Activated naive CD4-positive, alpha-beta T cell treated with anti-CD3 and anti-CD28 coated beads for 36 hours (primary cell): ENCODE measurements at places on chromosomes 5 and 9. TPM values are rescaled to one million over a fixed set of nuclear protein-coding genes. Genes with fewer than 3 reads are reported as not detected.

DNA sequence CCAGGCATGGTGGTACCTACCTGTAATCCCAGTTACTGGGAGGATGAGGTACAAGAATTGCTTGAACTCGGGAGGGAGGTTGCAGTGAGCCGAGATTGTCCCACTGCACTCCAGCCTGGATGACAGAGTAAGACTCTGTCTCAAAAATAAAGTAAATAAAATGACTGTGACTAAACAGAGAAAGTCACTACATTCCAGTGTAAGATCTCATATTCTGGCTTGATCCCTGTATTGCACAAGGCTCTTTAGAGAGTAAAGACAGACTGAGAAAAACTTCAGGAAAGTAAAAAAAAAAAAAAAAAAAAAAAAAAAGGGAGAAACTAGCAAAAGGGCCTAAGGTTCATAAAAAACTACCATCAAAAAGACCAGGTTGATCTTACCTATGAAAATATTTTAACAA, 106.6 kb upstream of the PJA2 start:
- H3K27me3 ChIP-seq = no peaks in the 10 kb centered on the region
- H3K4me3 ChIP-seq = no peak overlapping the region
- no peak for DNase-seq
- H3K27ac ChIP-seq = no peak overlapping the region
- H3K36me3 ChIP-seq = no peaks in the 10 kb centered on the region

DNA sequence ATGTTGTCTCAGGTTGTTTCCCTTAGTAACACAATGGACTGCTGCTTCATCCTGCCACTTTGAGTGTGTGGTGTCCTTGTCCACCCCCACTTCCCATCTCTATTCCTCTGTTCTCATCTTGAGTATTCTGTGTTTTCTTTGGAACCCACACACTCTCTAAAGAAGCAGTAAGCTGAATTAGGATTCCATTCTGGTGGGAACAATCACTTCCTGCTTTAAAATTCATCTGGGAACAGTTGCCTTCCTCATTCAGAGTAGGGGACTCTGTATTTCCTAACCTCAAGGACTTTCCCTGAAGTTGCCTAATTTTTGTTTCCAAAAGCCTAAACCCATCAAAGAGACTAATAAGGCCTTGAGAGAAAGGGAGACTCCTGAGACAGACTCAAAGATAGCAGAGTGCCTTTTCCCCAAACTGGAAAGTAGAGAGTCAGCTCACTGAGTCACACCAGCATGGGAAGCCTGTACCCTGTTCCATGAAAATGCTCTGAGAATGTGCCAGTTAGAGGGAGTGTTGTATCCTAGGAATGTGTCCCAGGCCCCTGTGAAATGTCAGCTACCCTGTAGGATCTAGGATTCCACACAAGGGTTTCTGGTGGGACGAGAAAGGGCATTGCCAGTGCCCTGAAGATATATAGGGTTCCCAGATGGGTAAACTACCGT, 63.6 kb downstream of the CCDC192 start:
- DNase-seq = no peak
- H3K27ac ChIP-seq = no peak overlapping the region
- no peak overlapping the region for H3K4me3 ChIP-seq
- no peaks in the 10 kb centered on the region for H3K36me3 ChIP-seq
- no peaks in the 10 kb centered on the region for H3K4me1 ChIP-seq

- H3K4me3 ChIP-seq = no peak overlapping the region
- H3K4me1 ChIP-seq = no peaks in the 10 kb centered on the region
- H3K27ac ChIP-seq = no peak overlapping the region
- no peak for DNase-seq
- H3K27me3 ChIP-seq = no peaks in the 10 kb centered on the region
- no peaks in the 10 kb centered on the region for H3K36me3 ChIP-seq
Measured at GRCh38 chr5:114038756-114039155, 323.1 kb upstream of the KCNN2 start.

- peaks cover 13% of the 10 kb centered on the region for H3K27me3 ChIP-seq
- H3K4me1 ChIP-seq = no peaks in the 10 kb centered on the region
- H3K27ac ChIP-seq = no peak overlapping the region
Measured at GRCh38 chr5:57753446-57753845, 270.8 kb upstream of the ACTBL2 start.

GRCh38 chr9:4425319-4426045, 64.8 kb upstream of the SLC1A1 start:
- H3K36me3 ChIP-seq = no peaks in the 10 kb centered on the region
- DNase-seq = no peak
- H3K27me3 ChIP-seq = no peaks in the 10 kb centered on the region
- no peak overlapping the region for H3K27ac ChIP-seq
- H3K4me1 ChIP-seq = peaks cover 12% of the 10 kb centered on the region

GRCh38 chr9:107246259-107247254, 36.5 kb upstream of the RAD23B start:
- peaks cover 32% of the 10 kb centered on the region for H3K4me1 ChIP-seq
- H3K27ac ChIP-seq = no peak overlapping the region
- peaks cover 3% of the 10 kb centered on the region for H3K27me3 ChIP-seq
- H3K36me3 ChIP-seq = no peaks in the 10 kb centered on the region
- H3K4me3 ChIP-seq = no peak overlapping the region
- peak; percentile 10 for DNase-seq

DNA sequence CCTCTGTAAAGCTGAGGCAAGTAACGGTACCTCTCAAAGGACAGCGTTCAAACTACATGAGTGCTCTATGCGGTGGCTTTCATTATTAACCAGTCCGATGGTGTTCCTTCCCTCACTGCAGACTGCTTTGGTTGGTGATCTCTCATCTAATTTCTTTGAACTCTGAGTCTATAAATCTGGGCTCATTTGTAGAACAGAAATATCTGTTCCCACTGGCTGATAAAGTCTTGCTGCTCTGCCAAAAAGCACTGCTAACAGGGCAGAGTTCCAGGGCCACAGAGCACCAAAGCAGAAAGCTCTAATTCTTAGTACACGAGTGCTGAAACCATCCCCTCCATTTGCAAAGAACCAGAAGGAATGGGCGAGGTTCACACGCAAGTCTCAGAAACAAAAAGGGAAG, 81.9 kb downstream of the MED27 start:
- H3K27ac ChIP-seq = no peak overlapping the region
- H3K27me3 ChIP-seq = no peaks in the 10 kb centered on the region
- DNase-seq = no peak
- no peak overlapping the region for H3K4me3 ChIP-seq
- peaks cover 15% of the 10 kb centered on the region for H3K36me3 ChIP-seq
- peaks cover 12% of the 10 kb centered on the region for H3K4me1 ChIP-seq

- H3K36me3 ChIP-seq = no peaks in the 10 kb centered on the region
- H3K27me3 ChIP-seq = no peaks in the 10 kb centered on the region
- peak overlapping the region; percentile 56 for H3K27ac ChIP-seq
- H3K4me1 ChIP-seq = peaks cover 26% of the 10 kb centered on the region
- H3K4me3 ChIP-seq = no peak overlapping the region
- DNase-seq = no peak
Measured at GRCh38 chr5:175640106-175640775, 17.6 kb upstream of the HRH2 start.

- no peaks in the 10 kb centered on the region for H3K36me3 ChIP-seq
- H3K27ac ChIP-seq = peak overlapping the region; percentile 66
- H3K4me3 ChIP-seq = no peak overlapping the region
Measured at GRCh38 chr9:95724253-95724991, 151.1 kb upstream of the ERCC6L2 start.

GRCh38 chr9:95635986-95636671, 119.4 kb upstream of the PTCH1 start:
- no peaks in the 10 kb centered on the region for H3K4me1 ChIP-seq
- no peak overlapping the region for H3K27ac ChIP-seq
- no peaks in the 10 kb centered on the region for H3K36me3 ChIP-seq
- DNase-seq = no peak

The CDKN2B-AS1 gene
- not detected for total RNA-seq

The IL4 gene
- not detected for total RNA-seq

The CENPP gene
- total RNA-seq = 24.9 TPM

The BTNL8 gene
- not detected for total RNA-seq

The AQP7 gene
- total RNA-seq = not detected

The FBXO38 gene
- 34.2 TPM for total RNA-seq
